Airway epithelial cell (primary cell): ENCODE measurements at places on chromosomes 11 and 22. TPM values are rescaled to one million over a fixed set of nuclear protein-coding genes. Genes with fewer than 3 reads are reported as not detected.

The MRGPRX3 gene
- total RNA-seq, result 0.21 TPM in 1 of 2 replicates, not detected in the other

The GUCY1A2 gene
- total RNA-seq, result under 0.01 TPM in 1 of 2 replicates, not detected in the other

The LRFN4 gene
- 36.5 and 38.4 TPM in 2 replicates for total RNA-seq

The OR4P4 gene
- total RNA-seq, result not detected in 2 replicates

The MRGPRE gene
- not detected in 2 replicates for total RNA-seq

The SUN2 gene
- total RNA-seq, result 81.4 and 85.8 TPM in 2 replicates

The HEPN1 gene
- total RNA-seq, result not detected in 2 replicates

The IL10RA gene
- total RNA-seq, result not detected in 2 replicates

The CCDC73 gene
- 0.19 TPM in 1 of 2 replicates, not detected in the other for total RNA-seq

The VPREB1 gene
- not detected in 2 replicates for total RNA-seq

The RBX1 gene
- total RNA-seq, result 67.3 and 71.2 TPM in 2 replicates
